ENCODE measurements at places on chromosomes 4 and X.

GRCh38 chr4:166064721-166065120 lies 191.7 kb downstream of the TLL1 start:
- peak; percentile 3 for DNase-seq

DNA sequence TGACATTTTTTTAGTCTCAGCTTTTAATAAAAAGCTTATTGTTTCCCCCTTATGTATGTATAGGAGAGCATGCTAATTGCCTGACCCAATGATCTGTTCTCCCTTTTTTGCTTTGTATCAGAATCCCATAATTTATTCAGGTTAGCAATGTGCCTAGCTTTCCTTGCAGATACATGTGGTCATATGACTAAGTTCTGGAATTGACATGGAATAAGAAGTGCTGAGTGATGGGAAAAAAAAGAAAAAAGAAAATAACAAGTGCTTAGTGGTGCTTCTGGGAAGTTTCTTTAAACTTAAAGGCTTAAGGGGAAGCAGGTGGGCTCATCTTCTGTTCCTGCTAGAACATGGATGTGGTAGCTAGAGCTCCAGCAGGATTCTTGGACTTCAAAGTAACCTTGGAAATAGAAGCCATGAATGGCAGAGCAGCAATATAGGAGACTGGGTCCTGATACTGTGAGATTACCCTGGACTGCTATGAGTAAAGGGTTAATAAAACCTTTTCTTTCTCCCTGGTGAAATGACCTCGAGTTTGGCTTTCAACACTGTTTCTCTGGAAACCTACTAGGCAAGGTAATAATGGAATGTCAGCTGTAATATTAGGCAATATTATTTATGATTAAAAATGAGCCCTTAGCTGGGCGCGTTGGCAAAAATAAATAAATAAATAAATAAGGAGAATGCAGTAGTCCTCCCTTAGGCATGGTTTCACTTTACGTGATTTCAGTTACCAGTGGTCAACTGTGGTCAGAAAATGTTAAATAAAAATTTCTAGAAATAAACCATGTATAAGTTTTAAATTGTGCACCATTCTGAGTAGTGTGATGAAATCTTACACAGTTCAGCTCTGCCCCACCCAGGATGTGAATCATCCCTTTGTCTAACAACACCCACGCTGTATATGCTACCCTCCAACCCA lies 16.7 kb upstream of the RBM41 start:
- DNase-seq: no peak

DNA sequence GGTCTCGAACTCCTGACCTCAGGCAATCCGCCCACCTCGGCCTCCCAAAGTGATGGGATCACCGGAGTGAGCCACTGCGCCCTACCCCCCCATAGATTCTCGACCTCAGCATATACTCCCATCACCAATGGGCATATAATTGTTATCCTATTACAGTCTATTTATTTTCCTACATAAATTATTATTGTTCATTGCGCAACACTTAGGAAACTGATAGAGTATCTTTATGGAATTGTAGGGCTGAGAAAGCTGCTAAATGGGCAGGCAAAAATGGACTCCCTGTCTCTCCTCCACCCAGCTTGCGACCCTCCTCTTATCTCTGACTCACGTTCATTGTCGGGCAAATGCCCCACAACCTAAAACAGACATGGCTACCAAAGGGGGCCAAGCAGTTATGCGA lies 1.0 kb downstream of the ERVMER34-1 start:
- no peak for DNase-seq

GRCh38 chr4:925771-926500 lies 6.2 kb downstream of the GAK start:
- no peak for DNase-seq

DNA sequence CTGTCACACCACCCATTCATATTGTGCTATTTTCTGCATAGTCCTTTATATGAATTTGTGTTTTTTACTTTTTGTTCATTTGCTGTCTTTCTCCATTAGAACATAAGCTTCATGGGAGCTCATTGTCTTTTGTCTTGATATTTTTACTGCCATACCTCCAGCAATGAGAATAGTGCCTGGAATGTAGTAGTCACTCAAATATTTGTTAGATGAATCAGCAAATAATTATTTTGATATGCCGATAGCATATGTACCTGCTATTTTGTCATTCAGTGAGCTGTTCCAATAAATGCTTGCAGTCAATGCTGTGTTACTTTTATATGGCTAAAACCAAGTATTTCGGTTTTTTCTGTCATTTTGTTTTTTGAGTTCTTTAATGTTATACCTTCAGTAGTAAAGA lies 43.5 kb upstream of the SLC25A31 start:
- no peak for DNase-seq

GRCh38 chr4:921830-922331 lies 10.2 kb downstream of the GAK start:
- no peak for DNase-seq

DNA sequence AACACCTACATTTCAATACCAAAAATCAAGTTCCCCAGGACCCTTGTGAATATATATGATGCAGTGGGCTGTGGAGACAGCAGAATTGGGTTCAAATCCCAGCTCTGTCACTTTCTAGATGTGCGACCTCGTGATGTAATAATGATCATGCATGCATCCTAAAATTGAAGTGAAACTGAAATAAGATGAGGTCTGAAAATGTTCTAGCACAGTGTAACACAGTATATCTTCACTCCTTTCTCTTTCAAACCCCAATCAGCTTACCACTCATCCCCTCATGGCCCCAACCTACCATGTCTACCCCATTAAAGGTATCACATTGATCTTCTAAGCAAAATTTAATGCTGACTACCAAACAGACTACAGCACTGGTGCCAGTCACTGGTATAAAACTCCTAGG lies 69.9 kb upstream of the BRS3 start:
- DNase-seq: no peak

- no peak for DNase-seq
Observed at GRCh38 chr4:108636246-108636645, 14.2 kb upstream of the OSTC start.

DNA sequence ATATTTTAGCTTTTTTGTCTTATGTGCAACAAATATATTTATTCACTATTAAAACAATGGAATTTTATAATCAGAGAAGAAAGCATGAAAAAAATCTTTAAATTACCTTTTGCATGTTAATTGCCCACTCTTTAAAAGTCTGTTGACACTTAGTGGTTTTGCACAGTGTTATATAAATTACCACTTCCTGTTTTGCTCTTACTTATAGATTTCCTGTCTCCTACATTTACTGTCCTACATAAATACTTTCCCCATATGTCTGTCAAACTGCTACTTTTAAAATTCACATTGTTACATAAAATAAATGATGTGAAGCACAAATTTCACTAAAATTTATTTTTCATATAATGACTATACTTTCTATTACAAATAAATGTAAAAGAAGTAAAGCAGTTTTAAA lies 161.1 kb upstream of the NDST4 start:
- DNase-seq: no peak

DNA sequence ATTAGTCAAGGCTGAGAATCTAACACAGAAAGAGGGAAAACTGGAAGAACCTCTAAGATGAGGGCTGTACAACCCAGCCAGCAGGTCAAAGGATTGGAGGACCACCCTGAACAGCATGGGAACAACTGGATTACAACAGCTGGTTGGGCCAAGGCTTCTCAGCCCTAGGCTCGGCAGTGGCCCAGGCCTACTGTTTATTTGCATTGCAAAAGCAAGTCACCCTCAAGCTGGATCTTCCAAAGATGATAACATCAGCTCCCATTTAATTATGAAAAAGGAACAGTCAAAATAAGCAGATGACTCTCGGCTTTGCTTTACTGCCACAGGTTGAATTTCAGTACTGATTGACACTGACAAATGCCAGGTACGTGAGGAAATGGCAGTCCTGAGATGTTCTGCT lies 61.8 kb downstream of the GPC3 start:
- DNase-seq: no peak

DNA sequence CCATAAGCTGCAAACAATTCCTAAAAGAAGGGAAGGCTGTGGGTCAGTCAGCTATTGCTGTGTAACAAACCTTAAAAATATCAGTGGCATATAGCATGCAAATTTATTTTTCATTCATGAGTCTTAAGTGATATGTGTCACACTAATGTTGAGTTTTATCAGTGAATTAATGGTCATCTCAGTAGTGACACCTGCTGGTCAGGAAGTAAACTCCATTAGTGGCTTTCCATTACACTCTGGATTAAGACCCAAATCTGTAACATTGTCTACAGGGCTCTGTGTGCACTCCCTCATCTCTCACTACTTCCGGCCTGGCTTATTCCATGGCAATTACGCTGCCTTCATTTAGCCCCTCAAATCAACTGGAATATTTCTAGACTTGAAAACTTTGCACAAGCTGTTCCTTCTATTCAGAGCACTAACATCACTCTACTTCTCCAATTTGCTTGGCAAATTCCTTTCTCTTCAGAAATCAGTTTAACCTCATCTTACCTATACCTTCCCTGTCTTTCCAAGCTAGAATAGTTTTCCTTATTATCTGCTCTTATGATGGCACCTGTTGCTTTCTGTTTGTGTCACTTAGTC lies 217.3 kb upstream of the TAPT1 start:
- DNase-seq: no peak

DNA sequence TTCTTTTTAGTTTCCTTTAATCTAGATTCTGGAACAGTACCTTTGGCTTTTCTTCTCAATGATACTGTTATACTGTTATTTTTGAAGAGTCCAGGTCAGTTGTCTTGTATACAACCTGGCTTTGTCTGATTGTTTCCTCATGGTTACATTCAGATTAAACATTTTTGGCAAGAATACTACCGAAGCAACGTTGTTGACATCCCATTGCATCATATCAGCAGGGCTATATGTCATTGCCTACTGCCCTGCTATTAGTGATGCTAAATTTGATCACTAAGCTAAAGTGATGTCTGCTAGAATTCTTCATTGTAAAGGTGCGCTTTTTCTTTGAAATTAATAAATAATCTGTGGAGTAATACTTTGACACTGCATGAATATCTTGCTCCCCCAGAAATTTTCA lies 5.8 kb upstream of the ATP1B4 start:
- DNase-seq: no peak

DNA sequence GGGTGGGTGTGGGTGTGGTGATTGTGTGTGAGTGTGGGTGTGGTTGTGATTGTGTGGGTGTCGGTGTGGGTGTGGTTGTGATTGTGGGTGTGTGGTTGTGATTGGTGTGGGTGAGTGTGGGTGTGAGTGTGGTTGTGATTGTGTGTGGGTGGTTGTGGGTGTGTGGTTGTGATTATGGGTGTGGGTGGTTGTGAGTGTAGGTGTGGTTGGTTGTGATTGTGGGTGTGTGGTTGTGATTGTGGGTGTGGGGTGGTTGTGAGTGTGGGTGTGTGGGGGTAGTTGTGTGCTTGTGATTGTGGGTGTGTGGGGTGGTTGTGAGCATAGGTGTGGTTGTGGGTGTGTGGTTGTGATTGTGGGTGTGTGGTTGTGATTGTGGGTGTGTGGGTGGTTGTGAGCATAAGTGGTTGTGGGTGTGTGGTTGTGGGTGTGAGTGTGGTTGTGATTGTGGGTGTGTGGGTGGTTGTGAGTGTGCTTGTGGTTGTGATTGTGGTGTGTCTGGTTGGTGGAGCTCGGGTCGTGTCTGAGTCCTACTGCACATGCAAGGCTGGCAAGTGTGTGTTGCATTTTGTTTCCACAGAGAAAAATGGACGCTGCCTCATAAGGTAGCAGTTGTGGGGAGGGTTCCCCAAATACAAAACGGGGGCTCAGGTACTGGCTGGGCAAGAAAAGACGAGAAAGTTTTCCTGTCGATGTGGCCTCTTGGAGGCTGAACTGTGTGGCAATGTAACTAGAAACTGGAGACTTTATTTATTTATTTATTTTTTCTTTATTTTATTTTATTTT lies 116.7 kb downstream of the UBE2K start:
- no peak for DNase-seq

DNA sequence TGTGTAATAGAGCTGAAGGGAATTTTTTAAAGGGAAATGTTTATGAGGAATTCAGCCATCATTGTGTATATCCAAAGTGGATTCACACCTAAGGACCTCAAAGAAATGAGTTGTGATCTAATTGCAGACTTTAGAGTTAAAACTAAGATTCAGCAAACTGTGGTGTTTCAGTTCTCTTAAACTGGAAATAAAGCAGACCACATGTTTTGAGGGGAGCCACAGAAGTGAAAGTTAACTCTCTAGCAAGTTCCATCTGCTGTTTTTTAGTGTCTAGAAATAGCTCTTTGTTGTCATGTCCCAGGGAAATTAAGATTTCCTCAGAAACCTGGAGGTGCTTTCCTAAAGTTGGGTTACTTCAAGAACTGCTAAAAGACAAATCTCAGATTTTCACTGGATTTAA lies 97.3 kb upstream of the DDX3X start:
- DNase-seq: no peak

DNA sequence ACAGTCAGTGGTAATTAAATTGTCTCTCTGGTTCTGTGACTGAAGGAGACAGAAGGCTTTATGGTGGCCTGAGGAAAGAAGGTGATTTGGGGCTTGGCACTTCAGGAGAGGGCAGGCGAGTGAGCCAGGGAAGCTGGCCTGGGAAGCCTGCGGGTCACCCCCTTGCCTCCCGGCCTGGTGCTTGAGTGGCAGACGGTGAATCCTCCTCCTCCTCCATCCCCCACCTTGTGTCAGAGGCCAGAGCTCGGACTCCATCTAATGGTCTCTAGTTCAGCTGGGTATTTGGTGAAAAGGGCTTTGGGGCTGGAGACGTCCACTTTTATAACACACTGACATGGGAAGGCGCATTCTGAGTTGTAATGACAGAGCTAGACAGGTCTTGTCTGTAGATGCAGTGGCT lies 8.7 kb downstream of the TMEM187 start:
- DNase-seq: no peak

GRCh38 chr4:151147000-151147399 lies 47.6 kb downstream of the RPS3A start:
- no peak for DNase-seq

DNA sequence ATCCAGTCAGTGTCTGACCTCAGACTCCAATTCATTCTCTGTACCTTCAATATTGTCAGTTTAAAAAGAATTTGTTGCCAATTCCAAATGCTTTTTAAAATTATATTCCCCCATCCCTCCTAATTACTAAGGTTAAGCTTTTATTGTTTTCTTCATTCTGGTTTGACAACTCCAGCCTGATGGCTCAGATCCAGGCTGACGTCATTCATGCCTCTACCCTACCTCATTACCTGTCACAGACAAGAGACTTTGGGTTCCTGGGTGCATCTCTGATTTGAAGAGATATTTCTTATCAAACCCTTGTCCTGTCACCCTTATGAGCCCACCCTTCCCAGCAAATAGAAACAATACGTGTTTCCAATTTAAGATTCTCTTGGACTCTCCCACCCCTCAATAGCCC lies 300.2 kb upstream of the CLNK start:
- no peak for DNase-seq

DNA sequence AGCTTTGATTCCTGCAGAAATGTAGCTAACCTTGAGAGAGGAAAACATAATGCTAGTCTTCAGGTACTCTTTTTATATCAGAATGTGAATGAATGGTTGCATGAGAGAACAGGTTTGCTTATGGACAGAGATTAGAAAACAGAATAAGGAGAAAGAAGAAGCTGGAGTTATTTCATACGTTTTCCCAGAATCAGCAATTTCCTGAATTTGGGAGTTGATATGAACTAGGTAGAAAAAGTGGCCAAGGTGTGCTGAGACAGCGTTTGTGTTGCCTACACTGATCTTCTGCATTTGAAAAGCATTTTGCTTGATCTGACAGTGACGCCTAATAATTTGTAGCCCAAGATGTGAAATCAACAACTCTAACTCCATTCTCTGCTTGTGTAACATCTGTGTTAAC lies 12.5 kb downstream of the GABRB1 start:
- DNase-seq: no peak

- no peak for DNase-seq
Observed at GRCh38 chr4:45423896-45424295, 697.5 kb upstream of the GNPDA2 start.

Measured in NCI-H1694 (cell line).